Naive B cell (primary cell): ENCODE measurements at places on chromosomes 2 and 18.
A peak's percentile ranks its signal among the peaks of the same experiment; 100 is the strongest.

- DNase-seq = no peak
Observed at GRCh38 chr2:949384-950079, 1.1 kb upstream of the SNTG2 start.

DNA sequence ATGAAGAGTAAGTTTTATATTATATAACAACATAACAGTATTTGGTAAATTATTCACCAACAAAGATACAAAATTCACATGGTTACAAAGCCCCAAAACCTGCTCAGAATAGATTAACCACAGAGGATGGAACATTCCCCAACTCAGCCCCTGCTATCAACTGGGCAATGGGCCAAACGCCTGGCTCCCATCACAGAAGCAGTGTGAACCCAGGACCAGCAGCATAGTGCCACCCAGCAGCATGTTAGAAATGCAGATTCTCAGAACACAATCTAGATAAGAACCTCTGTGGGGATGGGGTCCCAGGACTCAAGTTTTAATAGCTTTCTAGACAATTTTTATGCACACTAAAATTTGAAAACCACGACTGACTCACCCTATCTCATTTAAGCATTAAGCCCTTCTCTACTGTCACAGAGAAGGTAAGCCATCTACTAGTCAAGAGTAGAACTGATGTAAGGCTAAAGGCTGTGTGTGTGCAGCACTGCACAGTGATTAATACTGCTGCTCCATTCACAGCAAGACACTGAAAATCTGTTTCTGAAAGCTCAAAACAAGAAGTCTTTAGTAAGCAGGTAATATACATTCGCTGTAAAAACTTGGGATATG is 15.2 kb downstream of the AFG3L2 start:
- no peak for DNase-seq

- DNase-seq = no peak
Observed at GRCh38 chr2:9303528-9304225, 97.1 kb downstream of the ASAP2 start.

- no peak for DNase-seq
Observed at GRCh38 chr2:43619511-43619910, 17.5 kb upstream of the PLEKHH2 start.

DNA sequence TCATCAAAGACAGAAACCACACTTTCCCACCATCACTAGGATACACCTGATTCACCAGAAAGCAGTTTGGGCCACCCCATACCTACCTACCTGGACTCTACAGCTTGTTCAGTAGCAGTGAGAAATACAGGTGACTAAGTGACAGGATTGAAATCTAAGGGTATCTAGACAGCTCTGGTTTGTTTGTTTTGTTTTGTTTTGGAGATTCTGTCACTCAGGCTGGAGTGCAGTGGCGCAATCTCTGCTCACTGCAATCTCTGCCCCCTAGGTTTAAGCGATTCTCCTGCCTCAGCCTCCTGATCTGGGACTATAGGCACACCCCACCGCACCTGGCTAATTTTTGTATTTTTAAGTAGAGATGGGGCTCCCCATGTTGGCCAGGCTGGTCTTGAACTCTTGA is 3.1 kb downstream of the TTC21B start:
- DNase-seq = no peak

DNA sequence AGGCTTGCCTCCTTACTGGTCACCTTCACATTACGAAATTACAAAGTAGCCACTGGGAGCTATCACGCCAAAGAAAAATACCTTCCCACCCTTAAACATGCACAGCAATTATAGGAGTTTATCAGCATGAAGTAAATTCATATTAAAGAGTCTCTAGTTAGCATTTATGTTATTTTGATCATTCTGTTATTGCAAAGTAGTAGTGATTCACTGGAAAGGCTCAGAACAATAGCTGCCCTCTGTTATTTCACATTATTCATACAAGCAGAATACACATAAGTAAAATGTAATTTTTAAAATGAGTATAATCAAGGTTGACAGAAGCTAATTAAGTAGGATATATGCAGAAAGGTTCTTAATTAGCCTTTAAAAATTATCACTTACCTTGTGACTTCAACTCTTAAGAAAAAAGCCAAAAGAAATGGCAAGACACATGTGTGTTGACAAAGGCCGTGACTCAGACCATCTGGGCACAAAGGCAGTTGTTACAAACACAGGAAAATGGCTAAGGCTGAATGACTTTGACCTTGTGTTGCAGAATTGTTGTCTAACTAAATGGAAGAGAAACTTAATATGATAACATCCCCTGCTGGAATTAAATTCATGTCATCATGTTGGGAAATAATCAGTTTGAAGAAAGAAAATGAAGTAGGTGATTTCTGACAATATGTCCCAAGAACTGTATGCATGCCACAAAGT is 108.3 kb downstream of the ARL6IP6 start:
- no peak for DNase-seq

DNA sequence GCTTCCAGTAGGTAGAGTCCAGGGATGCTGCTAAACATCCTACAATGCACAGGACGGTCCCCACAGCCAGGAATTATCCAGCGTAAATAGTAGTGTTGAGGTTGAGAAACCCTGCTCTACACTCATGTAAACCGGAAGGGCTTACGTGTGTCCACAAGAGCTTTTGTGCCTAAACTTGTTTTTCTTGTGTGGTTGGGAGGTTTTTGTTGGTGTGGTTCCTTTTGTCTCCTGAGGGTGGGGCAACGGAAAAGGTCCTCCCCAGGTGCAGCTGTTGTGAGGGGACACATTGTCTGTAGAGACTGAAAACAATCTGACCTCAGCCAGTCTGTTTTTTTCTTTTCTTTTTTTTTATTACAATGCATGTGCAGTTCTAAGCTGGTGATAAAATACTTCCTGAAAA is 72.7 kb upstream of the MGAT5 start:
- peak; percentile 76 for DNase-seq
